Stimulated activated CD4-positive, alpha-beta T cell treated with anti-CD3 and anti-CD28 coated beads, Interleukin-4, amount 100 ng/mL, for 4 hours (primary cell): ENCODE measurements at places on chromosomes 1 and 21.
A peak's percentile ranks its signal among the peaks of the same experiment; 100 is the strongest.

GRCh38 chr1:11421443-11421842, 57.5 kb upstream of the DISP3 start:
- DNase-seq = no peak

DNA sequence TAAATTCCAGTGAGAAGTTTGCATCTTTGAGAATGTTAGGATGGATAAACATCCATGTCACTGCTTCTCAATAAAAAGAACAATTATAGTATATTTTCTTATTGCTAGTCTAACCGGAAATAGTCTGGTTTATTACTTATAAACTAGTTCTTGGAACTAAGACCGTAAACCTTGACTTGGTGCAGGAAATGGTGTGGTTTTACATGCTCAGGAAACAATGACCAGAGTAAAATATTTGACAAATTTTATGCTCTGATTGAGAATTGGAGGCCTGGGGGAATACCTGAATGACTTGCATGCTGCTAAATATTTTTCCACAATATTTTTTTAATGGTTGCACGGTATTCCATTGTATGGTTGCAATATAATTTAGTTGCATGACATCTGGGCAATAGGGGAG, 76.3 kb downstream of the XCL2 start:
- no peak for DNase-seq

GRCh38 chr21:41727784-41728763, 38.8 kb downstream of the RIPK4 start:
- DNase-seq = no peak

- no peak for DNase-seq
Measured at GRCh38 chr1:66274634-66275033, 259.3 kb upstream of the SGIP1 start.

GRCh38 chr1:156064615-156065014, 3.7 kb downstream of the RAB25 start:
- DNase-seq = no peak

DNA sequence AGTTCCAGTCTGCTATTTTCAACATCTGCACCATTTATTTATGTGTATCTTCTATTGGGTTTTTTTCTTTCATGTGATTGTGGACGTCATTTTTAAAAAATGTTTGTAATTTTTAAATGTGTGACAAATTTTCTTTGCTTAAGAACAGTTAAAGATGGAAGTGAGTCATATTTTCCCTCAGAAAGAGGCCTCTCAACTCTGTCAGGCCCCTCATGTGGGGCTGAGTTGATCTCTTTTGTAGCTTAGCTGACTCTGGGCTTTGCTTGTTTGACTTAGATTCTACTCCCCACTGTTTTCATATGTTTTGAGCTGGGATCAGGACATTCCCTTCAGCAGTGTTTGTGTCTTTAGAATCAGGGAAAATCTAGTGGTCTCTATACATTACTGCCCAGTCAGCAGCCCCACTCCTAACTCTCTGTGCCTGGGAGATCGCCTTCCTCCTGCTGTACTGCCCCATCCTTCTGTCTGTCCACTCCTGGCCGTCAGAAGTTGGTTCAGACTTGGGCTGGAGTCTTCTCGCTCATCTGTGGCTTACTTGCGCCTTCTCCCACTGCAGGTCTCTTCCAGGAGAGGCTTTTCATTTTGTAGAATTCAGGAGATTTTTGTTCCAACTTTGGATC, 137.4 kb downstream of the DYRK1A start:
- DNase-seq = no peak

GRCh38 chr1:115946116-115946515, 30.2 kb upstream of the SLC22A15 start:
- no peak for DNase-seq

- DNase-seq = no peak
Measured at GRCh38 chr1:184905601-184906322, 68.5 kb downstream of the NIBAN1 start.

DNA sequence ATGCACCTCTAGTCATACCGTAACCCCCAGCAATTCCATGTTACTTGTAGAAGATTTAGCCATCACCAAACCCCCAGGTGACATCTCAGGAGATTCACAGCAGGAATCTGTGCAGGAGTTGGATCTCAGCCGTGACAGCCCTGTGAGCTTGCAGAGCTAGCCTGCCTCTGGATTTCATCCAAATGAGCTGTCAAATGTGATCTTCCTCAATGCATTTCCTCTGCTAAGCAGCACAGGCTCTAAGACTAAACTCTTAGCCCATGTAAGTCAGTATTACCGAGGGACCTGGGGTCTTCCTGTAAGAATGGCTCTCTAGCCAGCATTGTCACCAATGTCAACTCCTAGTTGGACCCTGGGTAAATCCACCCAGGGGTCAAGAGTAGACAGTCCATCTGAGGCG, 41.7 kb downstream of the UMODL1 start:
- no peak for DNase-seq

DNA sequence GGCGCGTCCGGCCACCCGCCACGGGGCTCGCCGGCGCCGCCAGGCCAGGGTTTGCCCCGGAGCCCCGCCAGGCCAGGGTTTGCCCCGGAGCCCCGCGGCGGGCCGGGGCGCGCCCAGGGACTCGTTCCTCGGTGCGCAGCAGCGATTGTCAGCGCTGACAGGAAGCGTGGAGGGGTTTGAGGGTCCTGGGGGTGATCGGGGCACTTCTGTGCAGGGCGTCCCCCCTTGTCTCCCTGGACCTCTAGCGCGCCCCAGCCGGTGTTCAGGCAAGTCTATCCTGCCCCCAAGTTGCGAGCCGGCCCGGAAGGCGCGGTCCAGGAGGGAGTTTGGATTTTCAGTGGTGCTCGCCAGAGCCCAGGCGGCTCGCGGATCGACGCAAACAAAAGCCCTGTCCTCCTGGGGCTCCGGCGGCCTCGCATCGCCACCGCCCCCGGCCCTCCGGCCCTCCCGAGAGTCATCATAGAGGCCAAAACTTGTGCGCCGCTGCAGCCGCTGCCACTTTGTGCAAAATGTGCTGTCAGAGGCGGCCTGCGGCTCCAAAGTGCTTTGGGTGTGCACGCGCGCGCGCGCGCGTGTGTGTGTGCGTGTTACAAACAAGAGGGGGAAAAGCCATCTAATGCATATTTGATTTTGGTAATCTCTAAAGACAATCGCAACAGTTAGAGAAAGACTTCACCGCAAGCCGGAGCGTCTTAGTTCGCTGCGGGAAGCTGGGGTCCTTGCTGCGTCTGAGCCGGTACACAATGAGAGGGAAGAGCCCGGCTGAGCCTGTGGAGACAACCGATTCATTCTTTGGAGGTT, 1.0 kb downstream of the ROR1 start:
- DNase-seq = no peak

- DNase-seq = no peak
Measured at GRCh38 chr21:33824156-33824941, 91.3 kb downstream of the ATP5PO start.

- peak; percentile 60 for DNase-seq
Measured at GRCh38 chr1:206912445-206913095, 9.2 kb downstream of the FCMR start.

DNA sequence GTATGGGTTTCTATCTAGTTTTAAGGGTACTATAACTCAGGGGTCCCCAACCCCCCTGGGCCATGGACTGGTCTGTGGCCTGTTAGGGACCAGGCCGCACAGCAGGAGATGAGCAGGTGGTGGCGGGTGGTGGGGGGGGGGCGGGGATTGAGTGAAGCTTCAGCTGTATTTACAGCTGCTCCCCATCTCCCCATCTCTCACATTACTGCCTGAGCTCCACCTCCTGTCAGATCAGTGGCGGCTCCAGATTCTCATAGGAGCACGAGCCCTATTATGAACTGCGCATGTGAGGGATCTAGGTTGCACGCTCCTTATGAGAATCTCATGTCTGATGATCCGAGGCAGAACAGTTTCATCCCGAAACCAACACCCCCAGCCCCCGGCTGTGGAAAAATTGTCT, 95.1 kb upstream of the SLC45A1 start:
- DNase-seq = no peak

GRCh38 chr1:4079815-4080214, 179.7 kb upstream of the C1orf174 start:
- DNase-seq = no peak

DNA sequence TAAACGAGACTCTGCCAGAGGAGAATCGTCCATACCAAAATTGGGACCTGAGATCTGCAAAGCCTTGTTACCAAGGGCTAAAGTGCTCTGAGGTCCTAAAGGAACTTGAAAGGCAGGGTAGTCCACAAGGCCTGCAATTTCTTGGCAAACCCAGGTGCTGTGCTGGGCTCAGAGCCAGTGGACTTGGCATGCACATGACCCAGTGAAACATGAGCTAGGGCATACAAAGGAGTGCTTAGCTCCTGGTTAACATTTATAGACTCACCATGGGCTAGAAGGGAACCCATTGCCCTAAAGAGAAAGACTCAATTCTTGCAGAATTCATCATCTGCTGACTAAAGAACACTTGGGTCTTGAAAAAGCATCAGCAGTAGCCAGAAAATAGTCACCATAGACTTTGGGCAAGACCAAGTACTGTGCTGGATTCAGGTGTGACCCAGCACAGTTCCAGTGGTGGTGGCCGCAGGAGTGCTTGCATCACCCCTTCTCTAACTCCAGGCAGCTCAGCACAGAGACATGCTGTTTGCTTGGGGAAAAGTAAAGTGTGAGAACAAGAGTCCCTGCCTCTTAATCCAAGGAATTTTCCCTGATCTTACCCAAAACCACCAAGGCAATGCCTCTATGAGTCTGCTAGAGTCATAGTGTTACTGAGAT, 1069.4 kb upstream of the ADGRL2 start:
- DNase-seq = no peak

- no peak for DNase-seq
Measured at GRCh38 chr1:172851856-172852255, 193.0 kb downstream of the FASLG start.

GRCh38 chr1:111967067-111967690, 22.3 kb downstream of the KCND3 start:
- no peak for DNase-seq

DNA sequence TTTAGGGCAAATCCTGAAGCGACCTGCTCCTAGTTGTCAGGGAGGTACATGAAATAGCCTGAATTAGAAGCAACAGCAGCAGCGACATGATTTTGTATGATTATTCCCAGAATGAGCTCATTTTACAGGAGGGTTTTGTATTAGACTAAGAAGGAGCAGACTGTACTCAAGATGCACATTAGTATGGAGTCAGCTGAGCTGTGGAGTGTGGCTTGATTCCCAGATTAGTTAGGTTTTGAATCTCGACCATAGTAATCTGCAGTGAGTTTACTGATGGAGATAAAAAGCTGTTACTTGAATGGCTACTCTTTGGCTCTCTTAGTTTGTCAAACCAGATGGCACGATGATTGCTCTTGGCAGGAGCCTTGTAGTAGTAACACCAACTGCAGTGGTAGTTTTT, 143.1 kb downstream of the PHTF1 start:
- DNase-seq = no peak

DNA sequence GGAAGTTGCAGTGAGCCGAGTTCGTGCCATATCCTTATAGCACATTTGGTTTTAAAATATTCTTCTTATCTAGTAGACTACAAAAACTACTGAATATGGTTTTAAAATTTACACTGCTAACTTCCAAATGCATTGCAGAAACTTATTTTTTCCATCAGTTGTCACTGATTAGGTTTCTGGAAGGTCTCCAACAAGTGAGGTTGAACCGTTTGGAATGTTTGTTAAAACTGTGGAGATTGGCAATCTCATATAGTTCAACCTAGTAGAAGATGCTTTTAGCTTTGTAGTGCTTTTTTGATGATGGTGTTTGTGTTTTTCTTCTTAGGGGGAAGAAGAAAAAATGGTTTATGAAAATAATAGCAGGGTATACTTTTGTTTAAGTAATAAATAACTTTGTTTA, 12.9 kb downstream of the CENPF start:
- DNase-seq = no peak

DNA sequence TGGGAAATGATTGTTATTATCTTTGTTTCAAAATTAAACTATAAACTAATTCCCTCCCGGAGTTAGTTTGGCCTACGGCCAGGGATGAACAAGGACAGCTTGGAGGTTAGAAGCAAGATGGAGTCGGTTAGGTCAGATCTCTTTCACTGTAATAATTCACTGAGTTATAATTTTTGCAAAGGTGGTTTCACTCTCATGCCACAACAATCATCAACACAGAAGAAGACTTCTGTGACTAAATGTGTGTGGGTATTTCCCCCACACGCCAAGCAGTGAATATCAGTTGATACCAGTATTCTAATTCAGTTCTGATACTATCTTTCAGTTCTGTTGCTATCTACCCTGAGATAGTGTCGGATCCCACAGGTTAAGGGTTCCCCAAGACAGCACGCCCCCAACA, 215.1 kb downstream of the S1PR1 start:
- DNase-seq = no peak

GRCh38 chr1:235072096-235072495, 56.5 kb downstream of the TOMM20 start:
- DNase-seq = no peak
